ENCODE measurements at places on chromosomes 7 and 10.

GRCh38 chr10:108775911-108776475 lies 1147.3 kb downstream of the XPNPEP1 start:
- no peak for DNase-seq

DNA sequence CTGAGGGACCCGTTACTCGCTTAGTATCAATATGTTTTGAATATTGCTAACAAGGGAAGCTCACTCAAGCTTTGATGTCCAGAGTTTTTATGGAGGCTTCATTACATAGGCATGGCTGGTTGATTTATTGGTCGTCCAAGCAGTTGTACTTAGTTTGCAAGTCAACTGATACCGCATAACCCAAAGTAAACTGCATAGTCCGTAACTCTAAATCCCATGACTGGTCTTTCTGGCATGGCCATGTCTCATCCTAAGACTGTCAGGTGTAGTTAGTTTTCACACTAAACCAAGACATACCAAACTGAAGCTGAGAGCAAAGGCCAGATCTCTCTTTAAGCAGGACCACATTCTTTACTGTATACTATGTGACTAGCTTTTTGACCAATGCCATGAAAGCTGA lies 397.9 kb downstream of the TFEC start:
- no peak for DNase-seq

DNA sequence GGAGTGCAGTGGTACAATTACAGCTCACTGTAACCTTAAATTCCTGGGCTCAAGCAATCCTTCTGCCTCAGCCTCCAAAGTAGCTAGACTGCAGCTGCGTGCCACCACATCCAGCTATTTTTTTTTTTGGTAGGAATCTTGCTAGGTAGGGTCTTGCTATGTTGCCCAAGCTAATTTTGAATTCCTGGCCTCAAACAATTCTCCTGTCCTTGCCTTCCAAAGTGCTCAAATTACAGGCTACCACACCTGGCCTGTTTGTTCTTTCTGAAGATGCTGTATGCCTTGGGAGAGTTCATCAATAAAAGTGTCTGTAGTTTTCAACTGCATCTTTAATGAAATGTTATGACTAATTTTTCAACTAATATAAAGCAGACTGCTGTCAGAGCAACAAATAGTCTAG lies 452 bp downstream of the SAMD9 start:
- DNase-seq, result no peak

GRCh38 chr7:1087952-1088920 lies at the start of gene GPER1:
Gene GPER1 (plus strand): TSS chr7:1088113. CDS start chr7:1091729, 3,616 bp downstream.
- DNase-seq, result no peak

GRCh38 chr10:35417795-35418194 lies 81.5 kb downstream of the CCNY start:
- DNase-seq, result no peak

GRCh38 chr10:1056326-1057105 lies at the start of gene WDR37:
Gene WDR37 (plus strand): TSS chr10:1056385. CDS start chr10:1072156, 15,771 bp downstream.
- DNase-seq, result peak; percentile 61

- DNase-seq, result no peak
These were observed 1326.4 kb upstream of the SORCS1 start for GRCh38 chr10:108490944-108491343.

Data from HL-60 (cell line).